ENCODE measurements at places on chromosomes 5 and 9. TPM values are rescaled to one million over a fixed set of nuclear protein-coding genes. Genes with fewer than 3 reads are reported as not detected.

GRCh38 chr5:107553117-107553555 lies 117.6 kb downstream of the EFNA5 start:
- no peak for DNase-seq

IFNB1 gene
- total RNA-seq, result not detected

- DNase-seq, result no peak
These were observed 47.9 kb downstream of the STOM start for GRCh38 chr9:121322037-121322736.

DNA sequence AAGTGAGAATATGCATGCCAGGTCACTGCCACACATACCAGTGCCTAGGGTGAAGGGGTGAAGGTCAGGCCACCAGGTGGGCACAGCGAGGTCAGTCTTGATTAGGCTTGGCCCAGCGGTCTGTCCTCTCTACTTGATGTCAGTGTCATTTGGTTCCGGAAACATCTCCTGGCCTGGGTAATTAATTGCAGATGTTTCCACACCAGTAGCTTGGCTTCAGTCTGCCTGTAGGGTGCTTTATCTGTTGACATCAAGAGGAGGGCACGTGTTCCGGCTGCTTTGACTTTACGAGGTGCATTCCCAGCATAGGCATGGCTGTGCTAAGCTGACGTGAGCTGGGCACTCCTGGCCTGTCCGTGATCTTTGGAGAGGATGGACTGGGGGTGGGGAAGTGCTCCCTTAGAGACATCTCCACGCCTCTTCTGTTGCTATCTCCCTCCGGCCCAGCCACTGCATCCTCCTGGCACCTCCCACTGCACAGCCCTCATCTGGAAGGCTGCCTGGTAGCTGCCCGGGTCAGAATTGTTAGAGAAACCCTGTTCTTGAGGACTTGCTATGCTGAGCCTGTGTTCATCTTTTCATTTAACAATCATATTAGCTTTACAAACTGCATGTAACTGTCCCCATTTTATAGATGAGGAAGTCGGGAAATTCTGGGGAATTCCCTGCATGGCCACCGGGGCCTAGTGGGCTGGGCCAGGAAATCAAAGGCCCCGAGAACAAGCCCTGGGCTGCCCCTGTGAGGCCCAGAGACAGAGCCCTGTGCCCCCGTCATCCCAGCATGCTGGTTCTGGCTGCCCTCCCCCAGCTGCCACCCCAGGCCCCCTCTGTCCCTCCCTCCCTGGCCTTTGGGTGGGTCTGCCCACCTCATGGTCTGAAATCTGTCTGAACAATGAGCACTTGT lies 29.1 kb downstream of the JADE2 start:
- DNase-seq, result peak; percentile 44

FOXD4 gene
- not detected for total RNA-seq

DNA sequence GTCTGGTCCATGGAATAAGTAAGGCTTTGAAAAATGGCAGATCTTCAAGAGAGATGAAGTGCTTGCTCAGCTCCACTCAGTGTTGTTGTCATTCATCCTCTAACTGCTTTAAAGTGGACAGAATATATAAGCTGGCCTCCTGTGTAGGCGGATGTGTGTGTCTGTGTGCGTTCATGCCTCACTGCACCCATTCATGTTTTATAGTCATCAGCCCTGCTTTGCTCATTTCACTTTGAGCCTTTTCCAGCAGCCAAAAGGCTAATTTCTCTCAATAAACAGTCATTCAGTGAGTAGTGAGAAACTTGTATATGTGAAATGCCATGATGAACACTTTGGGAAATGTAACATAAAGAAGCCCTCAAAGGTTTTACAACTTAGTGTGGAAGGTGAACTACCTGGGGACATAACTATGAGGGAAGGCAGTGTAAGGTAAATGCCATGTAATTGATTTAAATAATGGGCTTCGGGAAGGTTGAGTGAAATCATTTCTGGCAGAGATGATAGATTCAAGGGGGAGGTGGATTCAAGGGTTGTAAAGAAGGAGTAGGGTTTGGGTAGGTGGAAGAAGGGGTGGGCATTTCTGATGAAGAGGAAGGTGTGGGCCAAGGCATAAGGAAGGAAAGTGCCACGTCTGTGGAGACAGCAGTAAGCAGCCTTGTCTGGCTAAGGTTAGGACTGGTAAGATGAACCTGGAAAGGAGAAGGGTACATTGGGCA lies 15.7 kb downstream of the TTC23L start:
- DNase-seq, result no peak

GRCh38 chr5:151721812-151722391 lies 35.2 kb upstream of the SPARC start:
- DNase-seq, result no peak

SOHLH1 gene
- total RNA-seq, result not detected

FBP1 gene
- 21.3 TPM for total RNA-seq

PCDHB15 gene
- total RNA-seq, result 1.1 TPM

GRCh38 chr5:44329716-44330115 lies 59.5 kb downstream of the FGF10 start:
- no peak for DNase-seq

SPATA31A5 gene
- not detected for total RNA-seq

RLN2 gene
- not detected for total RNA-seq

DNA sequence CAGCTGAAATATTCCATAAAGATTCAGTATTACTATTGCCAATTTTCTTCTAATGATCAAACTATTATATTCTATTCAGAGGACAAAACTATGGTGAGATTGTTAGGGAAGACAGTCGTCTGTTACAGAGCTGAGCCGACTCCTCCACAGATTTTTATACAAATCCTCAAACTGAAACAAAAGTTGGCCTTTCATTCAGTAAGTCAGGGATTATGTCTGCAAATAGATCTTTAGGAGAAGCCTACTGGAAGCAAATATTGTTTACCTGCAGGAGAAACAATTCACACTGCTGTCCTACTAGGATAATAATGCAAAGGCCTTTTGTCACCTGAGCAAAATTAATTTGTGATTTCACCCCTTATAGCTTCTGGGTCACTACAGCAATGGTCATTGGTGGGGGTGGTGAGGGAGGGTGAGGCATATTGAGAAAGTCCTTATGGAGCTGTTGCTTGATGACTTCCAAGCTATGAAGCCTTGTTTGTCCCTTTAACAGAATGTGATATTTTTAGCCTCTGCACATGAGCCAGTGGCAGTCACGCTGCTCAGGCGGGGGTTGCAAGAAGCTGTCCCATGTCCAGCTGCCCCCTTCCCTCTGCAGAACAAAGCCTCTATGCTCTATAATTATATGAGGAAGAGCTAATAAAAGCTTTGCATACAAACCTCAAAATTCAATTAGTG lies 200.5 kb upstream of the KLF9 start:
- no peak for DNase-seq

GRCh38 chr9:113617550-113617949 lies 154.0 kb downstream of the RGS3 start:
- DNase-seq, result no peak

HSPB3 gene
- total RNA-seq, result not detected

- no peak for DNase-seq
These were observed 597 bp upstream of the IRX4 start for GRCh38 chr5:1883120-1883924.

PCDHGC5 gene
- 0.20 TPM for total RNA-seq

DNA sequence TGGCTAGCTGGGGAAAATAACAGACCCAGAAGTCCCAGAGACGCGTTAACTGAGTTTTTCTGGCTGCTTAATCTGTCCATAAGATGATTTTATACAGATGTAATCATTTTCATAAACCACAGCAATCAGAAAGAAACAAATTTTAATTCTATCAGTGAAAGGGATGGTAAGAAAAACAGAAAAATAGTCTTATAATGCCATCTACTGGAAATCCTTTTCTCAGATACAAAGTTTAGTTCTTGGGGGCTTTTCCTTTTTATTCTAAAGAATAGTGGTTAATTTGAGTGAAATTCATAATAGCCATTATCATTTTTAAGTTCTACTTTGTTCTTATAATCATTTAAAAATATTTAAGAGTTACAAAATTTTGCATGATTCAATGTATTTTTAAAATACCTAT lies 44.4 kb downstream of the DROSHA start:
- no peak for DNase-seq

- DNase-seq, result no peak
These were observed 77.3 kb downstream of the BASP1 start for GRCh38 chr5:17294639-17295311.

GRCh38 chr5:139646912-139647505 lies 1.1 kb upstream of the CXXC5 start:
- peak; percentile 26 for DNase-seq

DNA sequence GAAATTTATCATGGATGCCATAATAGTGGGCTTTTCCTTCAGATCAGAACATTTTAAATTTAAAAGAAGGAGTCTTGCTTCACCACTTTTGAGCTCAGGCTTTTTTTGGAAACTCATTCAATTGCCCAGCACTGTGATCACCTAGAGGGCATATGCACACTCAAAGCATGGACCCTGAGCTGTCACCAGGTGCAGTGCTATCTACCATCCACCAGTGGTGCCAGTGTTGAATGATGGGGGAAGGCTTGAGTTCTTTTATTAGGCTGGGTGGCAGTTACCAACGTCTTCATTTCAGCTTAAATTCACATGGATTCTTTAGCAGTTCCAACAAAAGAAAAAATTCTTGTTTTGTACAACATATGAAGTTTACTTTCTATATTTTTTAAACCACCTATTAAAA lies 164.1 kb downstream of the CFAP90 start:
- DNase-seq, result no peak

- DNase-seq, result no peak
These were observed 433.5 kb downstream of the KIAA0825 start for GRCh38 chr5:94184870-94185269.

DNA sequence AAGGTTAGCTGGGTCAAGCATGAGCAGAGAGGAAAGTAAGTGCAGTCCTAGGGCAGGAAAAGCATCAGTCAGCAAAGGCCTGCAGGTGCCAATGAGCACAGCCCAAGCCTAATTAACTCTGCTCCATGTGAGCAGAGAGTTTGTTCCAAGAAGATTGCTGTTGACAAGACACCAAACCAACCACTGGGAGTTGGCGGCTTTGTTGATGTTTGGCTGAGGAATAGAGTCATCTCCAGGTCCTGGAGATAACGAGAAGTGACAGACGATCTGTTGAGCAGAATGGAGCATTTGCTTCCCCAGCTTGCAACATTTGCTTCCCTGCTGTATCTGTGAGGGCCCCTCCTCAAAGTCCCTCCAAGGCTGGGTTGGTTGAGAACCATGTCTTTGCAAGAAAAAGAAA lies 68.2 kb downstream of the FAM114A2 start:
- DNase-seq, result no peak

DNA sequence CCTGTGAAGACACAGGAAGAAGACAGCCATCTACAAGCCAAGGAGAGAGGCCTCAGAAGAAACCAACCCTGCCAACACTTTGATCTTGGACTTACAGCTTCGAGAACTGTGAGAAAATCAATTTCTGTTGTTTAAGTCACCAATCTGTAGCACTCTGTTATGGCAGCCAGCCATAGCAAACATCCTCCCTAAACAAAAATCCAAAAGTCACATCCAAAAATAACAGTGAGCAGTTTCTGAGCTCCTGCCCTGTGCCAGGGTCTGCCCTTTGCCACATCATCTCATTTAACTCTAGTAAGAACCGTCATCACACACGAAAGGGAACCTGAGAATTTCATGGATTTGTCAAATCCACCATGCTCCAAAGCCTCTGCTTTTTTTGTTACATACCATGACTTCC lies 118.8 kb downstream of the TRIM36 start:
- DNase-seq, result no peak

DNA sequence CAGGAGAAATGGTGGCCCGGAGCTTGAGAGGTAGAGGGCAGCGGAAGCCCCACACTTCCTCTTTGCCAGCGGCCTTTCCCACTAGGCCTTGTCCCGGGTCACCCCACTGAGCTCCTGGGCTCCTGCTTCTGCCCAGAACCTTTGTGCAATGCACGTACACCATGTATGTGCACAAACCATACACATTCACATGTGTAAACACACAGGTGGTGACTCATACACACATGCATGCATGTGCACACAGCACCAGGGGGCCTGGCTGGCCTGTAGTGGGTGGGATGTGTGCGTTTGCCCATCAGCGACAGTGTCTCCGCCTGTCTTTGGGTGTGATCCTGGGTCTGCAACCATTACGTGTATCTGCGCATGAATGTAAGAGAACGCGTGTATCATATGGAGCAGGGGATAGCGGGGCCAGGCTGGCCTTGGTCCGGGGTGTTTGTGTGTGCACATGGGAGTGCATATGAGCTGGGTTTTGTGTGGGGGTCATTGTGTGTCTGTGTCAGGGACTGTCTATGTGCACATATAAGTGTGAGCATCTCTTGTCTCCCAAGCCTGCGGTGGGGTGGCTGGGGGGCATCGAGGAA lies 43.7 kb downstream of the PSD2 start:
- no peak for DNase-seq

GRCh38 chr5:123412206-123412605 lies 11.0 kb downstream of the CEP120 start:
- no peak for DNase-seq

OR13D1 gene
- not detected for total RNA-seq

SPATA31C1 gene
- not detected for total RNA-seq

DNA sequence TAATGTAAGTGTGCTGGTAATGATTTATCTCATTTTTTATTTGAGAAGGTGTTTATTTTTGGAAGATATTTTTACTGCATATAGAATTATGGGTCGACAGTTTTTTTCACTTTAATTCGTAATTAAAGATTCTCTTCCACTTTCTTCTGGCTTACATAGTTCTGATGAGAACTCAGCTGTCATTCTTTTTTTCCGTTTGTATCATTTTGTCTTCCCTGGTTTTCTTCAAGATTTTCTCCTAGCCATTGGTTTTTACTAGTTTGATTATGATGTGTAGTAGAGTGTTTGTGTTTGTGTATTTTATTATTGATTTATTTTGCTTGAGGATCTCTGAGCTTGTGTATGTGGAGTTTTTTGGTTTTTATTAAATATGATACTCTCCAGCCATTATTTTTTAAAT lies 21.7 kb downstream of the SLF1 start:
- no peak for DNase-seq

ANGPTL2 gene
- total RNA-seq, result 30.8 TPM

DNA sequence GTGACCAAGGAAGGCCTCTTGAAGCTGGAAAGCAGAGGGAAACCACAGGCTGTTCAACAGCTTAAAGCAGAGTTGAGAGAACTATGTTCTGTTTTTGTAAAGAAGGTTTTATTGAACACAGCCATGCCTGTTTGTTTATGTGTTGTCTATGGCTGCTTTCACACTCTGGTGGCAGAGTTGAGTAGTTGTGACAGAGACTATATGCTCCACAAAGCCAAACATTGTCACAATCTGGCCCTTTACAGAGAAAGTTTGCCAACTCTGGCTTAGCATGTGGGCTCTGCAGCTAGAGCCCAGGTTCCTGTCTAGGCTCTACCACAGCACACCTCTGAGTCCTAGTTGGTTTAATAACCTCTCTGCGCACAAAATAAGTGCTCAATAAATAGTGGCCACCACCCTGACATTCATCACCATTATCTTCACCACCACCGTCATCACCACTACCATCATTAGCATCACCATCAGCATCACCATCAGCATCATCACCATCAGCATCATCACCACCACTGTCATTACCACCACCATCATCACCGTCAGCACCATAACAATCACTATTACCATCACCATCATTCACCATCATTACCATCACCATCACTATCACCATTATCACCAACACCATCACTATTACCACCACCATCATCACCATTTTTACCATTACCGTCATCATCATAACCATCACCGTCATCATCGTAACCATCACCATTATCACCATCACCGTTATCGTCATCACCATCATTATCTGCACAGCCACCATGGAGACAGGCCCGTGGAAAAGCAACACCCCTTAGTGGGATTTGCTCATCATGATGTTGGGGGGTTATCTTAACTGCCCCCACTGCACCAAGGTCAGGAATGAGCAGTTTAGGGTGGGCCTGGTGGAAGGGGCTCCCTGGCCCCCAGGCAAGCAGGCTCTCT lies 18.3 kb downstream of the AKNA start:
- no peak for DNase-seq

Data from transverse colon (tissue), 4 donors.